ENCODE measurements at places on chromosomes 13 and 19. TPM values are rescaled to one million over a fixed set of nuclear protein-coding genes. Genes with fewer than 3 reads are reported as not detected.

Gene C3
- 7.0 TPM for total RNA-seq

Gene PLD3
- 123 TPM for total RNA-seq

DNA sequence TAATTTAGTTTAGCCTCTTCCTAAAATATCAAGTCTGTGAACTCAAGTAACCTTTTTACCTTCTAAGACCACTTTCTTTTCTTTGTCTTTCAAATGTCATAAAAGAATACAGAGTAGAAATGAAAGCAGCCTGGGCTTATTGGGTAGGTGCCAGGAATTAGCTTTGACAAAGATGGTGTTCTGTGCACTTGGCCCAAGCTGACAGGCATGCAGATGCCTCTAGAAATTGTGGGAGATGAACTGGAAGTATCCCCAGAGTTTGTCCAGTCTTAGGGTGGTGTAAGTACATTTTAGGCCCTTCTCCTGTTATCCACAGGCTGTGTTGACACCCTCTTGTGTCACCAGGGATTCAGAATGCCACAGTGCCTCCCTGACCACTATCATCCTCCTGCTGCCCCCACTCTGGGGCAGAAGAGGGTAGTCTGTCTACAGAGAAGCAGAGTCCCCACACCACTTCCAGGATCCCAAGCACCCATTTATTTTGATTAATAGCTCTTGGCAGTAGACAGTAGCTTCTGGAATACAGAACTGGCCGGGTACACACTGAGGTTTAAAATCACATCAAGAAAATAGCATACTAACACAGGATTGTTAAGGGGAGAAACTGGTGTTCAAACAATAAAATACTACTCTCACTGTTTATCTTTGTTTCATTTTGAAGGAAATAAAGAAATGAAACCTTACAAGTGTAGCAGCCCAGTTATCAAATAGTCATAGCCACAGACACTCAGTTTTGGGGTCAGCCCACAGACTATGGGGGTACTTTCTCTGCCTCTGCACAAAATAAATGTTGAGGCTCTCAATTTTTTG is 343.2 kb downstream of the KCNRG start:
- H3K4me1 ChIP-seq: 0 out of 2 replicates have a peak, but pooled peaks cover 3% of the 10 kb centered on the region
- H3K27ac ChIP-seq: no peak overlapping the region
- DNase-seq: no peak
- no peaks in the 10 kb centered on the region for H3K27me3 ChIP-seq

Gene TMEM255B
- total RNA-seq: 7.7 TPM

Gene TMEM86B
- total RNA-seq: 10.6 TPM

Gene PTH2
- total RNA-seq: 9.5 TPM

- no peak overlapping the region for H3K27ac ChIP-seq
- H3K36me3 ChIP-seq: no peaks in the 10 kb centered on the region
- H3K4me3 ChIP-seq: no peak overlapping the region
- DNase-seq: no peak
These were observed 28.4 kb upstream of the ATP12A start for GRCh38 chr13:24651718-24652345.

Gene CFAP97D2
- not detected for total RNA-seq

- no peaks in the 10 kb centered on the region for H3K27me3 ChIP-seq
- H3K27ac ChIP-seq: no peak overlapping the region
- H3K4me1 ChIP-seq: peaks cover under 1% of the 10 kb centered on the region
- H3K4me3 ChIP-seq: no peak overlapping the region
- DNase-seq: no peak
These were observed 111.6 kb downstream of the RGCC start for GRCh38 chr13:41568972-41569351.

DNA sequence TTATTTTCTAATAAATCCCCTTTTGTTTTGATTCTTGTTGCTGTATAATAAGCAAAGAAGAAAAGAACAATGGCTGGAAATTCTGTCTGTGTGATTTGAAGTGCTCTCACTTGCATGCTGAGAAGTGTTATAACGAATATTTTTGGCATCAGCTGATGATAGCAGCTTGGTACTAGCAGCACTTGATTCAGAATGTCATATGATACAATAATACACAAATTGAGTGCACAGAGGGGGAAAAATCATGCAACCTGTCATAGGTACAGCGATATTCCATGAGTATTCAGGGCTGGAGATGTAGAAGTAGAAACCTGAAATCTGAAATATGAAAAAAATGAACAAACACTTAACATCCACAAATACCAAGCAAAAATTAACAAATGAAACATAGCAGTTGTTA is 108.1 kb downstream of the FGF14 start:
- no peaks in the 10 kb centered on the region for H3K36me3 ChIP-seq
- no peak for DNase-seq
- no peaks in the 10 kb centered on the region for H3K4me1 ChIP-seq
- no peaks in the 10 kb centered on the region for H3K27me3 ChIP-seq
